GM18507 (cell line): ENCODE measurements at places on chromosomes 7 and 10.
A peak's percentile ranks its signal among the peaks of the same experiment; 100 is the strongest.

- no peak for DNase-seq
Observed at GRCh38 chr7:102953406-102953805, 40.6 kb downstream of the LRRC17 start.

DNA sequence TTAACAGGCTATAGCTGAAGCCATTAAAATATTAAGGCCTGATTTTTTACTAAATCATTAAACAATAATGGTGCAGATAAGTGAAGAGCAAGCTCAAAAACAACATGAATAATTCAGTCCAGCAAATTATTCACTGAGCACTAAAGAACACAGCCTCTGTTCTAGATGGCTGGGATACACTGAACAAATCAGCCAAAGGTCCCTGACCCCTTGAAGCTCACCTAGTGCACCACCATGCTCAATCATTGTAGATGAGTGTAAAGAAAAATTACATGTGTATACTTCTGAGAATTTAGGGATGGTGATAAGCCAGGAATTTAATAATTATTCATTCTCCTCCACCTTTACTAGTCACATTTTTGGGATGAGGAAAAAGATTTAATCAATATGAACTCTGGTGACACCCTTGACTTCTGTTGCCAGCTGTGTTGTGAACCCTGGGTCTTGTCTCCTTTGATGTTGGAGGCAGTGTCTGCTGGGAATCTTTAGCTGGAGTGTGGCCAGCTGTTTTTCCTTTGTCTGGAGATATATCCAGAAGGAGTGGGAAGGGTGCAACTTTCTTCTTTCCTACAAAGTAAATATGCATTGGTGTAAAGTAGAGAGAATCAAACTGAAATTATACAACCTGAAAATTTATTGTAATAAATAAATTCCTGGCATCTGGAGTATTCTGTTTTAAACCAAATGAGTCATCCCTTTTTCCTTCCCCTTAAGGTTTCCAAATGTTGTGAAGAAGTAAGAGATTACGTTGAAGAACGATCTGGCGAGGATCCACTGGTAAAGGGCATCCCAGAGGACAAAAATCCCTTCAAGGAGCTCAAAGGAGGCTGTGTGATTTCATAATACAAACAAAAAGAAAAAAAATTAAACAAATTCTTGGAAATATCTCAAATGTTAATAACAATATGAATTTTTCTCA is 4.0 kb downstream of the GNGT1 start:
- no peak for DNase-seq

DNA sequence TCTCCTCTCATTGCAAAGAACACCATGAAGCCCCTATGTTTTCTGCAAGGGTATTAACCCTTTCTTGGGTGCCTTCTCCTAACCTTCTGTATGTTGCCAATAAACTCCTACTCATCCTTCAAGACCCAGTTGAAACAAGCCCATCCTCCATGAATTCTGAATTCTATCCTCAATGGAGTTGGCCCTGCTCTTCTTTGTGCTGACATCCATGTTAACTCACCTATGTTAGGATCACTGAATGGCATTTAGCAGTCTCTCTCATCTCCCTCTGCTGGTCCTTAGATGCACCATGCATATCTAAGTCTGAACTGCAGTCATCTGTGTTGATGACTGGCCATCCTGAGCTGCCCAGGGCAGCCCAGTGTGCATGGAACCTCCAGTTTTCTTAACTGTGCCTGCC is 129.8 kb downstream of the BUB3 start:
- no peak for DNase-seq

DNA sequence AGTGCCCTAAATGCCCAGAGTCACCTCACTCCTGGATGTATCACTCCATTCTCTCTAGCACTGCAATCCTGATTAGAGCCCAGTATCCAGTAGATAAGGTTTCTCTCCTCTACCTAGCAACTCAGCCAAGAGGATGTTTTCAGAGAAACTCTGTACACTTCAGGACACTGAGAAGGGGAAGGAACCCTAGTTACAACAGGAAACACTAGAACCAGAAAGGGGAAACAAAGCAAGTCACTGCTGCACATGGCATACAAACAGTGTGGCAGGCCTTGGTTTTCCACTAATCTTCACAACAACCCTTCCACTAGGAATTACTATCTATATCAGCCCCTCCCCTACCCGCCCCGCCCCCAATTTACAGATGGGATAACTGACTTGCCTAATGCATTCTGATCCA is 1.6 kb downstream of the FAM204A start:
- DNase-seq = no peak

DNA sequence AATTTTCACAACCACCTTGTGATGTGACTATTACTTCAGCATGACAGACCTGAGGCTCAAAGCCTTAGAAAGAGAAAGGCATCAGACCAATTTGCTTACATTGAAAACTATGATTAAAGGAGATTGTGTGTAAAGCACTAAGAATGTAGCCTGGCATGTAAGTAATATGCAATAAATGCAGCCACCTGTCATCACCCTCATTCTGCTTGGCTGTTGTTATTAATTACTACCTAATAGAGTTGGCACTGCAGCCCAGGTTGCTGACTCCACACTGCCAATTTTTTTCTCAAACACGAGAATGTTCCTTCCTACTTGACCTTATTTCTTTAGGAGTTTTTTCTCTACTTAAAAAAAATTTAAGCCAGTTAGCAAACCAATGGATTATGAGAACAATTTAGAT is 61.2 kb upstream of the NPVF start:
- DNase-seq = no peak

GRCh38 chr7:79897166-79897565 is 237.5 kb upstream of the GNAI1 start:
- no peak for DNase-seq

- no peak for DNase-seq
Observed at GRCh38 chr7:153408360-153409335, 643.5 kb upstream of the DPP6 start.

DNA sequence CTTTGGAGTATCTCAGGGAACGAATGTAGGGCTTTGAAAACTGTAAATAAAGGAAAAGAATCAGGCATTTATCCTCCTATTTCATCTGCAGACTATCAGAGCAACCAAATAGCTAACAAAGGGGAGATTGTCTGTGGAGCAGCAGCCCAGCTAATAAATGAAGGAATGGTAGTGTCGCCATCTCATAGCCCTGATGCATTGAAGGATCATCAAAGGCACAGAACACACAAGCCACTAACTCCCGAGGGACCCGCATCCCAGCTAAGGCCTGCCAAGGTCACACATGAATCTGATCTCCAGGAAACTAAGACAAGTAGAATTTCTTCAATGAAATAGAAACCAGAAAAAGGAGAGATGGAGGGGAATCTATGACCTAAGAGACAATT is 38.2 kb downstream of the CALML5 start:
- no peak for DNase-seq

DNA sequence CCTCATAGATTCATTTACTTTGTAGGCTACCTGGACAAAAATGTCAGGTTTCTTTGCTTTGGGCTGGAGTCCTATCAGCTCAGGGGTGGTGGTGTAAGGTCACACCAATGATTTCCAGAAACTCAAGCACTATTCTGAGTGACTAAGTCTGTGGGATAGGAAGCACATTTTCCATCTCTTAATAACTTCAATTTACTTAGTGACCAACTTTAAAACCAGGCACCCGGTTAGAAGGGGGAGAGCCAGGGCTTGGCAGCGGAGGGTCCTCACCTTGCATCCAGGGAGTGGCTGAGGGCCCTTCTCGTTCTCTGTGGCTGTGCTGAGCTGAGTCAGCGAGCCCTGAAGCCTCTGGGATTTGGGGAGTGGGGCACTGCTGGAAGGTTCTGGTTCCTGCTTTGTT is 6.7 kb downstream of the CHST3 start:
- no peak for DNase-seq

DNA sequence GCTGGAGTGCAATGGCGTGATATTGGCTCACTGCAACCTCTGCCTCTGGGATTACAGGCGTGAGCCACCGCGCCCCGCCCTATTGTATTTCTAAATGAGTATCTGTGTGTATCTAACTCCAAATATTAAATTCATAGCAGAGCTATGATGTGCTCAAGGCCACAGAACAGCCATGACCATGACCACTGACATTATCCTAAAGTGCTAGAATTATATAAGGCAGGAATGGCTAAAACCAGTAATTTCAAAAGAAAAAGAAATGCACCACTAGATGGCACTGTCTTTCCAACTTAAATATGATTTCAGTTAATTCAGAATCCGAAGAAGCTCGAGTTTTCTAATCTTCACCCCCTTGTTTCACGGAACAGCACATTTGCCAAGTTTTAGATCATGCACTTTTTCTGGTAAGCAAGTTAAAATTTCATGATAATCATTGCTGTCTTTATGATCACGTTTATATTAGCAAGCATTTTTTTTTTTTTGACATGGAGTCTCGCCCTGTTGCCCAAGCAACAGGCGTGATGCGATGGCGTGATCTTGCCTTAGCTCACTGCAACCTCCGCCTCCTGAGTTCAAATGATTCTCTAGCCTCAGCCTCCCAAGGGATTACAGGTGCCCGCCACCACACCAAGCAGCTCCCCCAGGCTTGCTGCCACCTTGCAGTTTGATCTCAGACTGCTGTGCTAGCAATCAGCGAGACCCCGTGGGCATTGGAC is 65.3 kb downstream of the OR13A1 start:
- DNase-seq = peak; percentile 14

DNA sequence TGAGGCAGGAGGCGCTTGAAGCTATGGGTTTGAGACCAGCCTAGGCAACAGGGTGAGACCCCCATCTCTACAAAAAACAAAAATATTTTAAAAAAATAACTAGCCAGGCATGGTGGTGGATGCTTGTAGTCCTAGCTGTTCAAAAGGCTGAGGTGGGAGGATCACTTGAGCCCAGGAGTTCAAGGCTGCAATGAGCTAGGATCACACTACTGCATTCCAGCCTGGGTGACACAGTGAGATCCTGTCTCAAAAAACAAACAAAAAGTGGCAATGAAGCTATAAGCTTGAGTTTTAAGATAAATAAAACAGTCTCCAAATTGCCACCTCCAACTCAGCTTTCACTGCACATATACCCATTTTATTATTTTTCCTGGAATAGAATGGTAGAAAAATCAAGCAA is 281.3 kb downstream of the IPMK start:
- no peak for DNase-seq

- no peak for DNase-seq
Observed at GRCh38 chr7:143362131-143363015, at the start of gene FAM131B. FAM131B (minus strand) TSS chr7:143362713; CDS start chr7:143362603, 110 bp downstream.

DNA sequence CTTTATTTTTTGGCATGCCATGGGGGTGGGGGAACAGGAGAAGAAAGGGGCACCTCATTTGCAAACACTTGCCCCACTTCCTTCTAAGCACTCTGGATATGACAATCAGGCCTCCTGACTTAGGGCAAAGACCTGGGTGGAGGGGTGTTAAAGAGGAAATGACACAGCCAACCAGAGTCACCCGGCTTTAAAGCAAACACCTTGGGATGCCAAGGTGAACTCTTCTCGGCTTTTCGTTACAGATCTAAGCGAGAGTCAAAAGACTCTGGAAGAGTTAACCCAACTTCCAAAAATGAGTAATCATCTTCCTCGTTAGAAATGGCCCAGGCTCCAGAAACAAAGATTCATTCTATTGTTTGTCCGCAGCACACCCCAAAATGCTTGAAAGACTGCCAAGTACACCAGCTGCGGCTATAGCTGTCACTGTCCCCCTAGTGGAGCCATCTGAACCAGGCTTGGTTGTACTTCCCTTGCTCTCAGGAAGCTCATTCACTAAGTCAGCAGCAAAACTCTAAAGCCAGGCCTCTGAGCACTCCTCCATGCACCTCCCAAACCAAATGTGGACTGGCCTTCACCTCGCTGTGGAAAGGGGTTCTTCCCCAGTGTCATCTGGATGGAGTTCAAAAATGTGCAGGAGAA is 24.8 kb downstream of the FAM53B start:
- DNase-seq = no peak

- no peak for DNase-seq
Observed at GRCh38 chr10:4303045-4303444, 518.0 kb upstream of the KLF6 start.

GRCh38 chr10:110345286-110345685 is 40.6 kb upstream of the SMNDC1 start:
- no peak for DNase-seq

GRCh38 chr10:78078539-78079330 is 45.1 kb downstream of the RPS24 start:
- no peak for DNase-seq

GRCh38 chr10:84493951-84494848 is 165.8 kb downstream of the CCSER2 start:
- DNase-seq = no peak

- DNase-seq = no peak
Observed at GRCh38 chr10:128854963-128855362, 612.1 kb upstream of the MGMT start.

- DNase-seq = no peak
Observed at GRCh38 chr10:3570131-3570729, 214.8 kb downstream of the KLF6 start.

- no peak for DNase-seq
Observed at GRCh38 chr10:127812041-127812440, 75.1 kb downstream of the FOXI2 start.

DNA sequence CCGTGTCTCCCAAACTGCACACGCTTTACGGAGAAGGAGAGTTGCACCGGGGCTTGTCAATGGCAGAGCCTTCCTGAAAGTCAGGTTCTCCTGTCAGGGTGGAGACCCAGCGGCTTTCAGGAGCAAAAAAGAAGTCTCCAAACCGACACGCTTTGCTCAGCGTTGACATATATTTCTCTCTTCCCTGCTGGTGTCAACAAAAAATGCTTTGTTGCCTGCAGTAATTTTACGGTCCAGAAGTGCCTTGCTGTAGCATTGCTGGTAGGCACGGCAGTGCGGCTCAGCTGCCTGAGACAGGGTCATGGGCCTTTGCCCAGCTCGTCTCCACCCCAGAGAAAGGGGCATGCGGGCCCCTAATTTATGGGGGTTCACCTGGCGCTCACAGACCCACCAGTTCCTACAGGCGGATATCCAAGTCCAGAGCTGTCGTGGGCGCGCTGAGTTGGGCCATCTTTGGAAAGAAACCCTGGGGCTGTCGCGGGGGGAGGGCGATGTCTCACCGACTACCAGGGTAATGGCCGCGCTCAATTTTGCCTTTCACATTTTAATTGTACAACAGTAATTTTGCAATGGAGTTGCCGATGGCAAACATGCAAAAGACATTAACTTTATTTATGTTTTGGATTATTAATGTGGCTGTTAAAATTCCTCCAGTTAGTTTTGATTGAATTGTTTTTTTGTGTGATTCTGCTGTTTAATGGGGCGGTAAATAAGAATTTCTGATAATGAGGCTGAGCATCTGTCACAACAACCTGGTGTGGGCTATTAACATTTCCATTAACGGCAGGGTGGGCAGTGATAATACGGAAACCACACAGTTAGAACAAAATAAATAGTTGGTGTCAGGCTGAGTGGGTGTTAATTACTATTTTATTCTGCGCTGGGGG is 478.2 kb upstream of the FOXK1 start:
- no peak for DNase-seq
